RWPE2 (cell line): ENCODE measurements at places on chromosomes 3 and 15.

GRCh38 chr3:134392336-134392983, 18.2 kb upstream of the AMOTL2 start:
- H3K4me1 ChIP-seq = no peaks in the 10 kb centered on the region
- no peak for DNase-seq
- no peak overlapping the region for H3K4me3 ChIP-seq
- no peaks in the 10 kb centered on the region for H3K27me3 ChIP-seq
- H3K36me3 ChIP-seq = no peaks in the 10 kb centered on the region

DNA sequence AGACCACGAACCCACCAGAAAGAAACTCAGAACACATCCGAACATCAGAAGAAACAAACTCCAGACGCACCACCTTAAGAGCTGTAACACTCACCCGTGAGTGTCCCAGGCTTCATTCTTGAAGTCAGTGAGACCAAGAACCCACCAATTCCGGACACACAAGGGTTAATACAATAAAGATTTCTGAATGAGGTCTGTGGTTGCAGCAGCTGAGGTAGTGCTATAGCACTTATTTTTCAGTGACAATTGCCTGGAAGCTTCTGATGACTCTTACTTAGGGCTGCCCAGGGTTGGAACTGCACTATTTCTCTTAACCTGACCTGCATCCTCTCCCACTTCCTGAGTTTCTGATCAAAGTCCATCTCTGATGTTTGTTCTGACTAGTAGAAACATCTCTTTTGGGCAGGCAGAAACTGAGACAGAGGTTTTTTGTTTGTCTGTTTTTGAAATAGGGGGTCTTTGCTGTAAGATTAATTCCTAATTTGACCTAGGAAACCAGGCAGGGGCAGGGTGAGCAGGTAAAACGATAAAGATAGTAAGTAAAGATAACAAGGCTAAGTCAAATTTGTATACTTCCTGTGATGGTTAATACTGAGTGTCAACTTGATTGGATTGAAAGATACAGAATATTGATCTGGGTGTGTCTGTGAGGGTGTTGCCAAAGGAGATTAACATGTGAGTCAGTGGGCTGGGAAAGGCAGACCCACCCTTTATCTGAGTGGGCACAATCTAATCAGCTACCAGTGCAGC, 169.1 kb downstream of the GAP43 start:
- peak overlapping the region; percentile 93 for H3K27ac ChIP-seq
- H3K4me3 ChIP-seq = no peak overlapping the region

DNA sequence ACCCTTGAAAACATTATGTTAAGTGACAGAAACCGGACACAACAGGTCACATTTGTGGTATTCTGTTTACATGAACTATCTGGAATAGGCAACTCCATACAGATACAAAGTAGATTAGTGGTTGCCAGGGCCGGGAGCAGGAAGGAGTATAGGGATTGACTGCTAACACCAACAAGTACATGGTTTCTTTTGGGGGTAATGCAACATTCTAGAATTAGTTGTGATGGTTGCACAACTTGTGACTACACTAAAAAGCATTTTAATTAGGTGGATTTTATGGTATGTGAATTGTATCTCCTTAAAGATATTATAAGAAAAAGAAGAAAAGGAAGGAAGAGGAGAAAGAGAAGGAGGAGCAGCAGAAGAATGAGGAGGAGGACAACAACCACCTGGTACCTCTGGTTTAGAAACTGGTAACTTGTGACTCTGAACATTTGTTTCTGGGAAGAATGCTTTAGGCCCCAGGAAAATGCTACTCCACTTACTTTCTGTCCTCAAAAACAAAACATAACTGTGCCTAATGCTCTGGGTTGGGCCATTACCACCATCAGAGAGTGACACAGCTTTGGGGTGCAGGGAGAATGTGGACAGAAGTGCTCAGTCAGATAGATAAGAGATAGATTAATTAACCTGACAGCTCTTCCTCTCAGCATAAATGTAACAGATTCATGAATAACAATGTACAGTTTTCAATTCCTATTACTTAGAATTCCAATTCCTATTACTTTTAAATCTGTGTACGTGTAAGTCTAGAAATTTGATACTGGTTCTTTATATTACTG, 20.3 kb downstream of the SETMAR start:
- no peaks in the 10 kb centered on the region for H3K4me1 ChIP-seq
- H3K36me3 ChIP-seq = no peaks in the 10 kb centered on the region
- no peaks in the 10 kb centered on the region for H3K27me3 ChIP-seq
- no peak overlapping the region for H3K27ac ChIP-seq
- H3K4me3 ChIP-seq = no peak overlapping the region

- H3K4me3 ChIP-seq = no peak overlapping the region
- H3K36me3 ChIP-seq = no peaks in the 10 kb centered on the region
- DNase-seq = no peak
- H3K4me1 ChIP-seq = peaks cover 9% of the 10 kb centered on the region
- H3K27me3 ChIP-seq = no peaks in the 10 kb centered on the region
- no peak overlapping the region for H3K27ac ChIP-seq
Measured at GRCh38 chr3:140428380-140428779, 249.5 kb upstream of the TRIM42 start.

GRCh38 chr15:59998305-59998949, 5.7 kb upstream of the FOXB1 start:
- H3K4me1 ChIP-seq = peaks cover under 1% of the 10 kb centered on the region
- no peak for DNase-seq
- no peaks in the 10 kb centered on the region for H3K36me3 ChIP-seq
- H3K27me3 ChIP-seq = peaks cover 99% of the 10 kb centered on the region
- H3K4me3 ChIP-seq = no peak overlapping the region
- H3K27ac ChIP-seq = no peak overlapping the region

DNA sequence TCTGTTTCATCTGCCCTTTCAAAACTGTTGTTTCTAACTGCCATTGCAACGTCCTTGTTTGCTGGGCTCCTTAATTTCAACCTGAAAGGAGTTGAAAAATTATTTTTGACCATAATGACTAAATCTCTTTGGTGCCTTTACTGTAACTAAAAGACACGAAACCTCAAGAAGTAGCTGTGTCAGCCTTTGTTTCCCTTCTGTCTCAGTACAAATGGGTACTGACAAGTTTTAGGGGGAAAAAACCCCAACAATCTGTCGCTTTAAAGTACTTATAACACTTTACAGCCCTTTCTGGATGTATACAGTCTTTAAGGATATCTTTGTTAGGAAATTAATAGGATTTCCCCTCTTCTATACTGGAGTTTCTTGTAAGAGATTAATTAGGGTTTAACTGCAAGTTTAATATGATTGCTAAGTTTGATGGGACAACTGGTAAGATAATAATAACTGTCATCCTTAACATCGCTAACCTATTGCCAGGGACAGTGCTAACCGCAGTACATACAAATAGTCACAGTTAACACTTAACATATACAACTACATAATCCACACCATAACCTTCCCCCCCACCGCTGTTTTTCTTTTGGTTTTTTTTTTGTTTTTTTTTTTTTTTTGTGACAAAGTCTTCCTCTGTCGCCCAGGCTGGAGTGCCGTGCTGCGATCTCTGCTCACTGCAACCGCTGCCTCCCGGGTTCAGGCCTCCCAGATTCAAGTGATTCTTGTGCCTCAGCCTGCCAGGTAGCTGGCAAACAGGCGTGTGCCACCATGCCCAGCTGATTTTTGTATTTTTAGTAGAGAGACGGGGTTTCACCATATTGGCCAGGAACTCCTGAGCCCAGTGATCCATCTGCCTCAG, 1.7 kb downstream of the GXYLT2 start:
- H3K4me3 ChIP-seq = peak overlapping the region; percentile 92
- peaks cover 49% of the 10 kb centered on the region for H3K4me1 ChIP-seq
- H3K36me3 ChIP-seq = no peaks in the 10 kb centered on the region
- H3K27me3 ChIP-seq = no peaks in the 10 kb centered on the region
- H3K27ac ChIP-seq = peak overlapping the region; percentile 23

DNA sequence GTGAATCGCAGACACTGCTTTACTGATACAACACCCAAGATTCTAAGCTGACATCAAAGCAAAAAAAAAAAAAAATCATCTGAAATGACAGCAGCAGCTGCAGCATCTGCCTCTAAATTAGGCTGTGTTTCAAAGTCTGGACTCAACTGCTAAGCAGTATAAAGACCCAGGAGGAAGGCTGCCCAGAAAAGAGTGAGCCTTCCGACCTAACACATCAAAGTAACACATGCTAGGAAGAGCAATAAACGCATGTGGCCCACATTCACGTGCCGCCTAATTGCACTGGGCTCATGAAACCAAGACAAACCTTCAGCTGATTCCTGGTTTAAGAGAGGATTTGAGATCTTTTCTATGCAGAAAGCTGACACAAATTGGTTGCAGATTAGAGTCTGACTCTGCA, 317.1 kb downstream of the ZIC4 start:
- no peaks in the 10 kb centered on the region for H3K4me1 ChIP-seq
- H3K36me3 ChIP-seq = no peaks in the 10 kb centered on the region
- peaks cover 3% of the 10 kb centered on the region for H3K27me3 ChIP-seq
- H3K4me3 ChIP-seq = no peak overlapping the region
- no peak overlapping the region for H3K27ac ChIP-seq

GRCh38 chr3:33883538-33883950, 85.1 kb downstream of the PDCD6IP start:
- no peaks in the 10 kb centered on the region for H3K36me3 ChIP-seq
- no peaks in the 10 kb centered on the region for H3K27me3 ChIP-seq
- H3K4me1 ChIP-seq = peaks cover 4% of the 10 kb centered on the region
- no peak overlapping the region for H3K4me3 ChIP-seq
- no peak overlapping the region for H3K27ac ChIP-seq

- H3K27ac ChIP-seq = no peak overlapping the region
- peaks cover 3% of the 10 kb centered on the region for H3K27me3 ChIP-seq
- no peak for DNase-seq
- H3K36me3 ChIP-seq = no peaks in the 10 kb centered on the region
- no peaks in the 10 kb centered on the region for H3K4me1 ChIP-seq
- H3K4me3 ChIP-seq = no peak overlapping the region
Measured at GRCh38 chr15:79394231-79394630, 37.9 kb upstream of the MINAR1 start.

GRCh38 chr3:110887176-110887575, 184.4 kb upstream of the NECTIN3 start:
- no peak for DNase-seq
- H3K36me3 ChIP-seq = no peaks in the 10 kb centered on the region
- no peaks in the 10 kb centered on the region for H3K27me3 ChIP-seq
- H3K27ac ChIP-seq = no peak overlapping the region
- H3K4me1 ChIP-seq = peaks cover 8% of the 10 kb centered on the region

- no peak overlapping the region for H3K4me3 ChIP-seq
- no peaks in the 10 kb centered on the region for H3K27me3 ChIP-seq
- H3K27ac ChIP-seq = peak overlapping the region; percentile 78
- no peak for DNase-seq
- no peaks in the 10 kb centered on the region for H3K36me3 ChIP-seq
Measured at GRCh38 chr3:126056088-126056487, 27.8 kb downstream of the SLC41A3 start.

GRCh38 chr3:41900265-41900664, 61.6 kb downstream of the ULK4 start:
- H3K27me3 ChIP-seq = no peaks in the 10 kb centered on the region
- H3K27ac ChIP-seq = no peak overlapping the region
- no peak for DNase-seq
- no peaks in the 10 kb centered on the region for H3K4me1 ChIP-seq
- no peaks in the 10 kb centered on the region for H3K36me3 ChIP-seq
- H3K4me3 ChIP-seq = no peak overlapping the region

- no peak for DNase-seq
- peaks cover 6% of the 10 kb centered on the region for H3K4me1 ChIP-seq
- no peak overlapping the region for H3K4me3 ChIP-seq
- H3K27ac ChIP-seq = no peak overlapping the region
Measured at GRCh38 chr3:104245261-104245660, 1121.4 kb upstream of the ALCAM start.

DNA sequence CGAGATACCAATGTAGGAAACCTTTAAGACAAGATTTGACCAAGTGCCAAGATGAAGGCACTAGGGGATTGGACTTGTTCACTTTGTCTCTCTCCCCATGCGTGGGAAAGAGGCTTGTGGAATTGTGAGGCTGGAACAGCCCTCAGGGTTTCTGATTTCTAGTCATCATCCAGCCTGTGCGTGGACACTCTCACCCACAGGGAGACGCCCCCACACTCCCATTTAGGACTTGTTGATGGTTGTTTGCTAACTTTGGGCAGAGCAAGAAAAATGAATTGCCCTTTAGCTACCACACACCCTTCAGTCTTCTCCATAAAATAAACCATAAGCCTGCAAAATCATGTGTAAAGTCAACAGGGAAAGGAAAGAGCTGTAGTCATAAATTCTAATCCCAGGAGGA, 18.4 kb downstream of the ACKR2 start:
- no peak overlapping the region for H3K27ac ChIP-seq
- H3K27me3 ChIP-seq = no peaks in the 10 kb centered on the region
- H3K36me3 ChIP-seq = no peaks in the 10 kb centered on the region
- H3K4me1 ChIP-seq = peaks cover 53% of the 10 kb centered on the region
- H3K4me3 ChIP-seq = no peak overlapping the region
- DNase-seq = no peak

DNA sequence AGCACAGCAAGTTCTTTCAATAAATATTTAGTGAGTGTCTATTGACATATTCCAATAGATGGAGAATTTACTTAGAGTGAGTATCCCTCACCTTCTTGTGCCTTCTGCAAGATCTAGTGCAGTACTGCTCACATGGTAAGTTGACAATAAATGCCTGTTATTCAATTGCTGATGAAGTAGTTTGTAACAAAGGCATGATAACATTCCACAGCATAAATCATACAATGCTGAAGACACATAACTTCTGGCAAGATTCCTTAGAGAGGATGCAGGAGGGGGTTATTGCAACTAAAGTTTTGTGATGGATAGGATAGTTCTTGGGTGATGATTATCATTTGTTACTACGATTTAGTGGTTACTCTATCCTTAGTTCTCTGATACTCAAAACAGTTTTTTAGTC, 112.2 kb upstream of the RBMS3 start:
- H3K4me1 ChIP-seq = peaks cover 9% of the 10 kb centered on the region
- H3K27me3 ChIP-seq = no peaks in the 10 kb centered on the region
- no peak overlapping the region for H3K4me3 ChIP-seq
- no peak for DNase-seq

DNA sequence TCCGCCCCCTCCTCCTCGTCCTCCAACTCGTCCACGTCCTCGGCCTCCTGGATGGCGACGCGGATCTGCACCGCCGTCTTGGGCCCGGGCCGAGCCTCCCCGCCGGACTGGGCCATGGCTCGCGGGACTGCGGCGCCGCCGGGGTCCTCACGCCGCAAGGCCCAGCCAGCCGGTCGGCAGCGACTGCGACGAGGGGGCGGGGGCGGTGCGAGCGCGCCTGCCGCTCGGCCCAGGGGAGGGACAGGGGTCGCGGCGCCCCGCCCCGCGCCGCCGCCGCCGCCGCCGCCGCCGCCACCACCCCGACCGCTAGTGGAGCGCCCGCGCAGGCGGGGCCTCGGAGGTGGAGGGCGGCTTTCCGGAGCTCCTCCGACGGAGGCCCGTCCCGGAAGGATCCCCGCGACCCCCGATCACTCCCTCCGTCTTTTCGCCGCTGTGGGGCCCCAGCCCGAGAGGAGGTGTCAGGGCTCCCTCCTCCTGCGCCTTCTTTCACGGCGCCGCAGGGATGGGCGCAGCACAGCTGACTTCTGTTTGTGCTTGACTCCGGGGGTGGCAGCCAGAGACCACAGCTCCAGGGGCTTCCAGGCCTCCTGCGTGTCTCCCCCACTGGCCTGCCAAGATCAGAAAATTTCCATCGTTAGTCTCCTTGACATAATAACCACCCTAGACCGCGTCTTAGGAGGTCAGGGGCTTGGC, at the start of gene LARP6:
TSS of gene LARP6 (minus strand) at position 185 of the 693 bp plus-strand sequence. CDS start at position 116, 69 bp downstream.
- peak within 1 kb of the TSS; percentile 70 for H3K27ac ChIP-seq
- H3K27me3 ChIP-seq = no peaks in the 10 kb centered on the region
- H3K4me3 ChIP-seq = peak within 1 kb of the TSS; percentile 89
- H3K36me3 ChIP-seq = peaks cover 27% of the 10 kb centered on the region
- no peak for DNase-seq
